ENCODE measurements at places on chromosomes 13 and 19. TPM values are rescaled to one million over a fixed set of nuclear protein-coding genes. Genes with fewer than 3 reads are reported as not detected.

DNA sequence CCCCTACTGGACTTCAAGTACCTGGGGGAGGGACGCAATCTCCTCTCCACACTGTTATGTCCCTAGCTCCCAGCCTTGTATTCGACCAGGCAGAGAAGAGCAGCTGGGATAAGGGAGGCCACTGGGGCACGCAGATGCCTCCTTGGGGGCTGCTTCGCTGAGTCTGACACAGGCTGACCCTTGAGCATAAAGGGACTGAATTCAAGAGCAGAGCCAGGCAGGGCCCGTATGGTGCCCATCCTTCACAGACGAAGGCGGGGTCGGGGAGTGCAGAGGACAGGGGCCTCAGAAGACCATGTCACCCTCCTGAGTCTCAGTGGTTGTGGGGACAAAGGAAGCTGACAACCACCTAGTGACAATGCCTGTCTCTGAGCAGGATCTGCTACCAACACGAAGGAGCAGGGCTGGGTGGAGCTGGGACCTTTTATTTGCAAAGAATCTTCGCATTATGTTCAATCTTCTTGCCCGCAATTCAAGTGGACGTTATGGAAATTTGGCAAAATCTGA lies 124.6 kb downstream of the TUBA3C start:
- H3K36me3 ChIP-seq = no peaks in the 10 kb centered on the region
- no peak overlapping the region for H3K4me3 ChIP-seq
- no peak for DNase-seq
- no peak overlapping the region for H3K27ac ChIP-seq

DNA sequence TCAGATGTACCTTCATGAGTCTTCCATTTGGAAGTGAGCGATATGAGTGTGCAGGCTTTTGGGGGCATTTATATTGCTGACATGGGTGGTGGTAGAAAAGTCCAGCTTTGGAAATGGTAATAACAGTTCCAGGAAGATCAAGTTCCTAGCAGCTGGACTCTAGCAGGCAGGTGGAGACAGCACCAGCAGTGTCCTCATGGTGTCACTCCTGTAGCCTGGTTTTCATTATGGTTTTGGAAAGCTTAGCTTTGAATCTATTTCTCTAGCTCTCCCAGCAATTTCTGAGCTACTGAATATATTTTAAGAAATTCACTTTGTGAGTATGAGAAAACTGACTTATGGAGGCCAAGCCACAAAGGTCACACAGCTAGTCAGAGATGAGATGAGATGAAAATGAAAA lies 523.2 kb upstream of the HTR2A start:
- no peaks in the 10 kb centered on the region for H3K4me1 ChIP-seq
- no peak for DNase-seq
- no peaks in the 10 kb centered on the region for H3K27me3 ChIP-seq
- no peak overlapping the region for H3K4me3 ChIP-seq
- H3K36me3 ChIP-seq = no peaks in the 10 kb centered on the region
- no peak overlapping the region for H3K27ac ChIP-seq

DNA sequence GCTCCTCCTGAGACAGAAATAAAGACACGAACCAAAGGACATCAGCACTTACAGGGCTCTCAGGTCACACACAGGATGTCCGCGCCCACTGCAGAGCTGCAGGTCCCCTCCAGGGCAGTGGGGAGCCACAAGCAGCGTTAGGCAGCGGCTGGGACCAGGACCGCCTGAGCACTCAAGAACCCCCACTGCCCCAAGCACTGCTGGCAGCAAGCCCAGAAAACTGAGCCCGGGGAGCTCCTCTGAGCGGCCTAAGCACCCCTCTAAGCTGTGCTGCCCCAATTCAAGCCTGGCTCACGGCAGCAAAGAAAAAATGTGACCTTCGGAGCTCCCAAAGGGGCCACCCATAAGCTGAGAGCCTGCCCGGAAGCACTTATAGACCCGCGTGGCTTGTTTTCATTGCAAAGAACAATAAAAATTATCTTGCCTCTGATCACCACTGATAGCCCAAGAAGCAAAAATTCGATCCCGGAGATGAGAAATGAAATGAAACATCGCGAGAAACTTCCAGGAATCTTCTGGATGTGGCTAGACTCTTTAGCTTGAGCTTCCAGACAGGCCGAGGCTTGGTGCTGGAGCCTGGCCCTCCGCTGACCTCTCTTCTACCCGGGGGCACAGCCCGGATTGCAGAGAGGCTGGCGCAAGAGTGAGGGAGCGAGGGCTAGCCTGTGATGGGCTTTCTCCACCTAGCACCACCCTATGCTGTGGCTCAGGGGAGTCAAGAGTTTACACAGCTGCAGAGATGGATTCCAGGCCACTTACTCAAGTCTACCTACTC lies 6.3 kb downstream of the DPP9 start:
- no peaks in the 10 kb centered on the region for H3K27me3 ChIP-seq
- no peak overlapping the region for H3K4me3 ChIP-seq
- peaks cover 52% of the 10 kb centered on the region for H3K36me3 ChIP-seq
- H3K27ac ChIP-seq = no peak overlapping the region
- H3K4me1 ChIP-seq = peaks cover 4% of the 10 kb centered on the region

DNA sequence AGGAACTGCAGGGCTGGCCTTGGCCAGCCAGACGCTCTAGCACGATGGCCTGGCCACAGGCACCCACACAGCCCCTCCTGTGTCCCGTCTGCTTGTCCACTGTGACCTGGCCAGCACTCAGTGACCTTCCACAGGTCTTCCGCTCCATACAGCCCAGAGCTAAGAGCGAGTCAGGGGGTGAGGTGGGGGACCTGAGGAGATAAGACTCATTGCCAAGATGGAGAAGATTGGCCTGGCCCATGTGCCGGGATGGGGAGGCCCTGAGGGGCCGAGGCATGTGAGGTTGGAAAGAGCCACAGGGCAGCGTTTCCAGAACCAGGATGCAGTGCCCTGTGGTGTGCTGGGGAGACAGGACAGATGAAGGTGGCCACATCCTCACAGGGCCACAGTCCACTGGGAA lies 10.2 kb upstream of the SLC7A9 start:
- H3K36me3 ChIP-seq = peaks cover 12% of the 10 kb centered on the region
- H3K27ac ChIP-seq = no peak overlapping the region
- H3K27me3 ChIP-seq = no peaks in the 10 kb centered on the region
- no peak for DNase-seq

- no peak for DNase-seq
- H3K27me3 ChIP-seq = no peaks in the 10 kb centered on the region
- no peak overlapping the region for H3K4me3 ChIP-seq
- no peaks in the 10 kb centered on the region for H3K4me1 ChIP-seq
Observed at GRCh38 chr13:113747291-113747833, 11.7 kb upstream of the TMEM255B start.

- H3K4me3 ChIP-seq = no peak overlapping the region
- no peak overlapping the region for H3K27ac ChIP-seq
- no peaks in the 10 kb centered on the region for H3K4me1 ChIP-seq
- H3K27me3 ChIP-seq = no peaks in the 10 kb centered on the region
- DNase-seq = no peak
Observed at GRCh38 chr13:79212064-79212619, 193.9 kb downstream of the RBM26 start.

GRCh38 chr19:19004144-19004543 lies 29.2 kb downstream of the SUGP2 start:
- H3K4me3 ChIP-seq = no peak overlapping the region
- H3K27me3 ChIP-seq = no peaks in the 10 kb centered on the region
- no peak overlapping the region for H3K27ac ChIP-seq
- peak; percentile 48 for DNase-seq

- H3K4me3 ChIP-seq = no peak overlapping the region
- DNase-seq = no peak
- no peak overlapping the region for H3K27ac ChIP-seq
Observed at GRCh38 chr13:41416276-41416675, 41.1 kb upstream of the RGCC start.

DNA sequence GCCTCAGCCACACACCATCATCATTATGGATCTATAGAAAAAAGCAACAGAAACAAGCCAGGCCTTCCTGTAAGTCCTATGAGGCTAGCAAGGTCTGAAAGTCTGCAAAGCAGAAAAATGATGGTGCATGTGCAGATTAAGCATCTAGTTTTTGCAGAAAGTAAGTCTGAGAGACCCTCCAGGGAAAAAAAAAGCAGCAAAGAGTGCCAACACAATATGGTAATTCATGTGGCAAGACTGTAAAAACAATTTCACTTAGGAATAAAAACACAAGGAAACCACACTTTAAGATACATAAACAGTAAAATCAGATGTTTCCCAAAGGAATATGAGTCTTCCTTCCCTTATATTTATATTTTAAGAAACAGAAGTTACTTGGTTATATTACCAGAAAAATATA lies 112.3 kb upstream of the FBXL3 start:
- no peak for DNase-seq
- no peak overlapping the region for H3K4me3 ChIP-seq
- no peaks in the 10 kb centered on the region for H3K4me1 ChIP-seq
- H3K27ac ChIP-seq = no peak overlapping the region

GRCh38 chr13:110517505-110518225 lies 43.9 kb downstream of the RAB20 start:
- DNase-seq = no peak
- H3K4me1 ChIP-seq = peaks cover 26% of the 10 kb centered on the region
- peak overlapping the region; percentile 28 for H3K27ac ChIP-seq
- no peaks in the 10 kb centered on the region for H3K27me3 ChIP-seq
- H3K36me3 ChIP-seq = peaks cover 5% of the 10 kb centered on the region
- no peak overlapping the region for H3K4me3 ChIP-seq

GRCh38 chr19:50924586-50924985 lies 13.4 kb upstream of the KLK4 start:
- H3K27ac ChIP-seq = no peak overlapping the region
- no peaks in the 10 kb centered on the region for H3K27me3 ChIP-seq
- DNase-seq = no peak

DNA sequence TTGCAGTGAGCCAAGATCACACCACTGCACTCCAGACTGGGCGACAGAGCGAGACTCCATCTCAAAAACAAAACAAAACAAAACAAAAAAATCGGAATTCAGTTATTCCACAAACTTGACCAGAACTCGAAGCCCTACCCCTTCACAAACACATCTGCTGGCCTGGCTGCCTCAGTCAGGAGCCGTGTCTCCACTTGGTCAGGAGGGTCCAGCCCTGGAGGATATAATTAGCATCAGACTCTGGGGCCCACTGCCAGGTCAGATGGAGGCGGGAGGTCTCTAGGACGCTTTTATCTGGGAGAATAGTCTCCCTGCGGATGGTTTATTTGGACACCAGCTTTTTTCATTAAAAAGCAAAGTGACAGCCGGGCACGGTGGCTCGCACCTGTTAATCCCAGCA lies 8.0 kb downstream of the ELL start:
- DNase-seq = no peak
- H3K4me1 ChIP-seq = peaks cover 19% of the 10 kb centered on the region
- H3K27ac ChIP-seq = no peak overlapping the region
- H3K36me3 ChIP-seq = no peaks in the 10 kb centered on the region
- H3K4me3 ChIP-seq = no peak overlapping the region

- no peak for DNase-seq
- no peaks in the 10 kb centered on the region for H3K4me1 ChIP-seq
- no peak overlapping the region for H3K4me3 ChIP-seq
- H3K36me3 ChIP-seq = no peaks in the 10 kb centered on the region
- H3K27me3 ChIP-seq = no peaks in the 10 kb centered on the region
- H3K27ac ChIP-seq = no peak overlapping the region
Observed at GRCh38 chr19:43499042-43499441, 5.5 kb downstream of the PHLDB3 start.

THSD1 gene
- total RNA-seq = 9.2 TPM

All from thyroid gland (tissue), 4 donors.